ENCODE measurements at places on chromosomes 1 and 21.

GRCh38 chr1:165055581-165055980, 300.9 kb downstream of the LMX1A start:
- DNase-seq = no peak

DNA sequence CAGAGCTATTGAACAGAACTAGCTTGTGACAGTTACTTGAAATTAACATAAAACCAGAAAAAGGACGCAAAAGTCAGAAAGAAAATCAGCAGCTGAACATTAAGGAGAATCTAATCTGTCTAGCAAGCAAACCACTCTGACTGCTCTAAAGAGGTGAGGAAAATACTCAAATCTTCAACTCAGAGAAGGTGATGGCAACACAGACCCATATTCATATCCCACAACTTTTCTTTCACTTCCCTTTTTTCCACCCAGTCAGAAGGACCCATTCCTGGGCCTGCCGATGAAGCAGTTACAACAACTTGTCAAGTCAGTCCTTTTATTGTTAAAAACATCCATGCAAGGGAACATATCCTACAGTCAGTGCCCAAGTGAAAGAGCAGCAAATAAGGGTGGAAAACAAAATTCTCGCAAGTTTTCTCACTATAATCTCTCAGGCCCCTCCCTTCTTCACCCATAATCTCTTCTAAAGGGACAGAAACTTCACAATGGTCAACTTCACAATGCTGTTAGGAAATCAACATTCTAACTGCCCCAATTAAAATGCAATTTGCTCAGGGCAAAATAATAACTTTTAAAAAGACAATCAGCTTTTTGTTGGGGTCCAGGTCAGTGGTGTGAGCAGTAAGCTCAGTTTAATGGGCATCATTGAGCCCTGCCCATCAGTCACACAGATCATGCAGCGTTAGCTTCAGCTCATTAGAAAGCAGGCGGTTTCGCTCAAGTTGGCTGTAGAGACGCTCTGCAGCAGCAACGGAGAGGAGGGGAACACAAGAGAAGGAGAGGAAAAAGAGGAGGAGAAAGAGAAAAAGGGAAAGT, 3.6 kb upstream of the NUP210L start:
- no peak for DNase-seq

DNA sequence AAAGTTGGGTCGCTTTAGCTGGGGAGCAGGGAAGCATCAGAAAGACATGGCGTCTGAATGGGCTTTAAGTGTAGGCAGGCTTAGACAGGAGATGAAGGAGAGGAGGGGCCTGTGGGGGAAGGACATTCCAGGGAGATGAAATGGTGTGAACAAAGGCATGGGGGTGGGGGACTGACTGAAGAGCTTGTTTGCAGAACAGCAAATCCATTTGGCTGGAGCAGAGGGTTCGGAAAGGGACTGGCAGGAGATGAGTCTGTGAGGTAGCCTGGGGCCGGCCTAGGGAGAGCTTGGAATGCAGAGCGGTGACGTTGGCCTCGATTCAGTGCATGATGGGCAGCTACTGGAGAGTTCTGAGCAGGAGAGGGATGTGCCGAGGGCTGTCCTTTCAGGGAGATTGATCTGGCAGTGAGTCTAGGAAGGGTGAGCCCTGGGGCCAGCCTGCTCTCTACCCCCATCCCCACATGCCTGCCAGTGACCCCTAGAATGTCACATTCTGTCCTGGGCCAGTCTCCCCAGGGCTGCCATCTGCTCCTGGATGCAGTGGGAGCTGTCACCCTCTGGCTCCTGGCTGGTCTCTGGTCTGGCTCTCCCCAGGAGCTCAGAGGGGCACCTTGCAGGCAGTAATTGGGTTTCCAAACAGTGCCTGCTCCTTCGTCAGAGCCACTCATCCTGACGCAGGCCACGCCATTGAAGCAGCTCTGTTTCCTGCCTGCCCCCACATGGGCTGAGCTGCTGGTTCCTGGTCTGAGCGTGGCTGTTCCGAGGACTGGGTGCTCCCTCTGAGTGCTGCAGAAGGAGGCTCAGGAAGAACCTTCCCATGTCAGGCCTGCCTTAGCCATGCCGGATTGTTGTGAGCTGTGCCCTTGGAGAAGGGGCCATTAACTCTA, 22.3 kb upstream of the TMEM222 start:
- no peak for DNase-seq

DNA sequence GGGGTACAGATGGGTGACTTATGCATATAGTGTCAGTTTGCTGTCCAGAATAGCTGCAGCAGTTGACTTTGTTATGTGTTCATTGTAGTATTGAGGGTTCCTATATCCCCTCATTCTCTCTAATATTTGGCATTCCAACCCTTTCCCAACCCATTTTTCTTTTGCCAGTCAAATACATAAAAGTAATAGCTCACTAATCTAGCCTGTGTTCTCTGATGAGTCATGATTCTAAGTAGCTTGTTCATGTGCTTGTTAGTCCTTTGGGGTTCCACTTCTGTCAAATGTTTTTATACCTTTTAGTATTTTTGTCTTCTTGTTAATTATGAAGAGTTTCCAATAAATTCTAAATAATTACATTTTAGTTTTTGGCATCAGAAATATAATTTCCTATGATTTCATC, 99.2 kb upstream of the MROH9 start:
- no peak for DNase-seq

DNA sequence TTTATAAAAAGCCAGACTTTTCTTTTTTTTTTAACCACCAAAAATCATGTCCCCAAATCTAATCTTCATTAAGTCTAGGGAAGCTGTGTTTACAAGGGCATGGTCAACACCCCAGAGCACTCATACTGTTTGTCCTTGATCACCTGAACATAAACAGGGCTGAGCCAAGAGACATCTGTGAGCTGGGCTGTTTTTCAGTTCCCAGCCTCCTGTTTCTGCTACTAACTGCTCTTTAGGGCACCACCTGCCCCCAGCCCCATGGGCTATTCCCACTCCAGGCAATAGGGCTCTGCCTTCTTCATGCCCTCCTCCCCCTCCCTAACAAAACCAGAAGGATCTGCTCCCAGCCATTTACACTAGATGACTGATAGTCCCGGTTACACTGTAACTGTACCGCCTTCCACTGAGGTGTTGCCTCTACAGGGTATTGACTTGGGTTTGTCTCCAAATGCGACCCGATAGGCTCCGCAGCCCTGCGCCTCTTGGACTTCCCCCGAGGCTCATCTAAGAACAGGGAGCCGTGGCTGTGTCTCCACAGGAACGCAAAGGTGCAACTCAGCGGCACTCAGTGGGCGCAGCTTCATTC, 11.7 kb upstream of the SLC26A9 start:
- no peak for DNase-seq

DNA sequence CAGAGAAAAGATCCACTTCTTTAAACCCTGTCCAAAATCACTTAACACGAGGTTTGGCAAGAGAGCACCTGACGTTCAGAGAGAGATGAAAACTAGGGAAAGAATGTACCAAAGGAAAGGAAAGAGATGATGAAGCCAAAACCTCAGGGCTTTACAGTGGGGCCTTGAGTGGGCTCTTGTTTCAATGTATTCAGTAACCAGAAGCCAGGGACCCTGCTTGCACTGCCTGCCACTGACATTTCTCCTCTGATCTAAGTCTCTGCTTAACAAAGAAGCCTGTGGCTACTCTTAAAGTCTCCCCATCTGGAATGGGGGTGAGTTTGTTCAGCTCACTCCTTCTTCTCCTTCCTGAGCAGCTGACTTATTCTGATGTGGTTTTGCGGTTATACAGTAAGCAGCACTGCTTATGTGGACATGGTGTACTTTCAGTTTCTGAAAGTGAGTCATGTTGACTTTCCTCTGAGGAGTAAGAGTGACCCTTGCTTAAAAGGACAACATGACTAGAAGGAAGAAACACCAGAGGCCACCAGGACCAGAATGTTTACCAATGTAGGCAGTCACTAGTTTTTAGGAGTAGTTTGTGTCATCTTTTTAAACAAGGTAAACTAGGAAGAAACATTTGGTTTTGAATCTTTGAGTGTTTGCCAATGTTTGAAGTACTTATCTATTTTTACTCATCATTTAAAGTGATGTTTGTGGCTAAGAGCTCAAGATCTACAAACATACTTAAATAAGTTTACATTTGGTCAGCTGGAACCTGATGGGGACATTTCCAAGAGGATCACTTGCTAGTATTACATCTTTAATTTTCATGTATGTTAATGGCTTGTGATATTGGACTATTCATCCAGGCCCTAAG, 87.4 kb downstream of the FASLG start:
- peak; percentile 47 for DNase-seq

- DNase-seq = no peak
Measured at GRCh38 chr1:20334103-20334502, 43.4 kb downstream of the VWA5B1 start.

GRCh38 chr1:82015444-82015843, 214.7 kb downstream of the ADGRL2 start:
- no peak for DNase-seq

DNA sequence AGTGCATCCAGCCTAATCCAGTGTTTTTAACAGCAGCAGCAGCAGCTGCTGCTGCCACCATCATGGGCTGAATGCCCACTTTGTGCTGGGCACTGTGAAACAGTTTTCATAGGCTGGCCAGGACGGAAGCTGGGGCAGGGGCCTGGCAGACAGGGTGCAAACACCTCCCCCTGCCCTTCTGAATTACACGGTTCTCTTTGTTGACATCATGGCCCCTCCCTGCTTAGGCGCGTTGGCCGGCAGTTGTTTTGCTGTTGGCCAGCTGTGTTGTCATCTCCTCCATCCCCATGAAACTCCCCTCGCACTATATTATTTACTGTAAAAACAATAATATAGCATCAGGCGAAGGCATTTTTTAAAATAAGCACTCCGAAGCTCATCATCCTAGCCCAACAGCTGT, 33.1 kb downstream of the PTPRU start:
- no peak for DNase-seq

DNA sequence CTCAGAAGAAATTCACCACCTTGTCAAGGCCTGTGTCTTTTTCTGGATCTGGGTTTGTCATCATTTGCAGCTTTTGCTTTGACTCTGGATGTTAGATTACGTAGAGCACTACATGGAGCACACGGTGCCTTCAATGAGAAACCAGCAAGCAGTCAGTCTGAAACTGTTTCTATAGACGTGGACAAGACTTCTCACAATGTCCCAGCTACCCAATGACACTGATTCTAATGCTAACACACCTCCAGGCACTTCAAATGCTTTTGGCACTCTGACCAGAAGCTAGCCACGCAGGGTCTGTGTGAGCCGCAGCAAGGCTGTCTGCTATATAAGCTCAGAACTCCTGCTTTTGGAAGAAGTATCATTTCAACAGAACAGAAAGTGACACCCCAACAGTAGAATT, 38.2 kb downstream of the ITPKB start:
- no peak for DNase-seq

DNA sequence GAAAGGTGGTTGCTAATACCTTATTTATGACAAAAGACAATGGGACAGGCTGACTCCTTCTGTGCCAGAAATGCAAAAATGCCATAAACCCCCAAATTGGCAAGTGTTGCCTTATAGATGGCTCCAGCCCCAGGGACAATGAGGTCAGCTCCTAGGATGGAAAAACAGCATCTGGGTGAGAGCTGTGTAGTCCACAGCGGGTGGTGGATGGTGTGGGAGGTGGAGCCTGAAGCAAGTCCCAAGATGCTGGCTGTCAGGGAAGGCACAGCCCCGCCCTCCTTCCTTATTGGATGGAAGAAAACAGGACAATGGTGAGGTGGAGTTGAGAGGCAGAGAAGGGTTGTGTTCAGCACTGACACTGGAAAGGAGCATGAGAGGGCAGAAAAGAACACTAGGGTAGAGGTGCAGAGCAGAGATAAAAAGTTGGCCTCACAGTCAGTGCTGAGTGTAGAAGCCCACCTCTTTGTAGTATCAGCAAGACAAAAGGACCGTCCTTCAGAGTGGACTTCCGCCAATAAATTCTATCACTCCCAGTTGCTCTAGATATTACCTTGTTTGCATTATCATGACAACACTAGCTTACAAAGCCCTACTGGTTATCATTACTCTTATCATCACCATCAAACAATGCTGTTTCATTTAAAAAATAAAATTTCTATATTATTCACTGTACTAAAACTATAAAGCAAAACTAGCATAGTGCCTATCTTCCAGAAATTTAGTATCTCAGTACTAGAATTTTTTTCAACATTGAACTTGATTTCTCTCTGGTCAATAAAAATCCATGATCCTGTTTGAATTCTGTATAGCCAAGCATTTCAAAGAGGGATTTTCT, 3.7 kb upstream of the SDE2 start:
- peak; percentile 21 for DNase-seq

DNA sequence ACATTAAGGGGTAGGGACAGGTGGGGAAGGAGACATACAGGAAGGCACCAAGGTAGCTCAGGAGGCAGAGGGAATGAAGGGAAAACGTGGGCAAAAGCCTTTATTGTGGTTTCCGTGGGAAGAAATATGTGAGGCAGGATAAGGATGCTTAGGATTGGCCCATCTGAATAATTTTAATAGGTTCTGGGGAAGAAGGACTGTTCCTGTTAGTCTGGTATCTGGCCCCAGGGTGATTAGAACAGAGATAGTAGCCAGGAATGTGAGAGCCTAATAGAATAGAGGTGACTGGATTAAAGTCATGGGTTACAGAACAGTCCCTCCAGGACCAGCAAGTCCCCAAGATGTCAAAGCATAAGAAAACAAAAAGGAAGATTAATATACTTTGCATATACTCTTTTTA, 545.2 kb upstream of the CAMK1G start:
- DNase-seq = no peak

DNA sequence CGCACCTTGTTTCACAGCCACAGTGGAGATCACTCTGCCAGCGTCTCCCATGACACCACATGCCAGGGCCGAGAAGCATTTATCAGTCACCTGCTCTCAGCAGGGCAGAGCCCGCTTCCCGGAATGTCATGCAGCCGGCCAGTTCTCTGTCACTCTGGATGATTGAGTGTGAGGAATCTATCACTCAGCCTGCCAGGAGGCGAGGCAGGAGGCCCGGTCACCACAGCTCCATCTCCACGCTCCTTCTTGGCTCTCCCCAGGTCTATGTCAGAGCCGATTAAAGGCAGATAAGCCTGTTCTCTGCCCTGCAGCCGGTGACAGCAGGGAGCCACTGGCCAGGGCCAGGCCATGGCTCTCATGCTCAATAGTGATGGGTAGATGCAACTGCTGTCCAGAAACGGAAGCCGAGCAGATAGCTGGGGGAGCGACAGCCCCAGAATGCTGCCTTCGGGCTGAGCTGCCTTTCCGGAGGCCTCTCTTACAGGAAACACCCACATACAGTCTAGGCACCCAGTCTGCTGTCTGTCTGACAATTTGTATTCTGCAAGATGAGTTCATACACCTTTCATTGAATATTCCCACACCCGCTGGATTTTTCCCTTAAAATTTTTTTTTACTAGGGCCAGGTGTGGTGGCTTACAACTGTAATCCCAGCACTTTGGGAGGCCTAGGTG, 64.1 kb downstream of the ACTL8 start:
- no peak for DNase-seq

GRCh38 chr1:85274969-85275453, 1.4 kb downstream of the BCL10 start:
- no peak for DNase-seq

DNA sequence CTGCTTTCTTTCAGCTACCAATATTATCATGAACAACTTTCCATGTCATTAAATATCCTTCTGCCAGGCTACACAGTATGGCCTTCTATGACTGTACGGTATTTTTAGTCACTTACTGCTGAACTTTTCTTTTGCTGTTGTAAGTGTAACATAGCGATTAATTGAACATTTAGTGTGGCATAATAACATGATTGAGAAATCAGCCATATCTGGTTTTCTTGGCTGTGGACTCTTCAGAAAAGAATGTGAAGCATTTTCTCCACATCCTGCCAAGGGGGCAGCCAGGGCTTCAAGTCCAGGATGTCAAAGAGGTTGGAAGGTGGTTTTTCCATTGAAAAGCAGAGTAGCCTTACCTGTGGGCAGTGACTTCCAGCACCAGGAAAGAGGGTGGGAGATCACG, 8.8 kb upstream of the AHCYL1 start:
- no peak for DNase-seq

GRCh38 chr21:34702341-34703170, 33.8 kb downstream of the CLIC6 start:
- DNase-seq = no peak
